Urothelium cell line (cell line): ENCODE measurements at places on chromosomes 1 and 21.

- no peak for DNase-seq
These were observed 25.5 kb upstream of the PRSS38 start for GRCh38 chr1:227790034-227790400.

DNA sequence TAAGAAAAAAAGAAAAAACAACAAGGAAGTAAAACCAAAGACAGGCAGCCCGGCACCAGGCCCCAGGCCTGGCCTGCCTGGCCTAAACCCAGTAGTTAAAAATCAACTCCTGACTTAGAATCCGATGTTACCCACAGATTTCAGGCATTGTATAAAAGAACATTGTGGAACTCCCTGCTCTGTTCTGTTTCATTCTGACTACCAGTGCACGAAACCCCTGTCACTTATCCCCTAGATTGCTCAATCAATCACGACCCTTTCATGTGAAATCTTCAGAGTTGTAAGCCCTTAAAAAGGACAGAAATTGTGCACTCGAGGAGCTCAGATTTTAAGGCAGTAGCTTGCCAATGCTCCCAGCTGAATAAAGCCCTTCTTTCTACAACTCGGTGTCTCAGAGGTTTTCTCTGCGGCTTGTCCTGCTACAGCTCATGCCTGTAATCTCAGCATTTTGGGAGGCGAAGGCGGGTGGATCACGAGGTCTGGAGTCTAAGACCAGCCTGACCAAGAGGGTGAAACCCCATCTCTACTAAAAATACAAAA is 15.6 kb upstream of the MYOCOS start:
- DNase-seq: no peak

DNA sequence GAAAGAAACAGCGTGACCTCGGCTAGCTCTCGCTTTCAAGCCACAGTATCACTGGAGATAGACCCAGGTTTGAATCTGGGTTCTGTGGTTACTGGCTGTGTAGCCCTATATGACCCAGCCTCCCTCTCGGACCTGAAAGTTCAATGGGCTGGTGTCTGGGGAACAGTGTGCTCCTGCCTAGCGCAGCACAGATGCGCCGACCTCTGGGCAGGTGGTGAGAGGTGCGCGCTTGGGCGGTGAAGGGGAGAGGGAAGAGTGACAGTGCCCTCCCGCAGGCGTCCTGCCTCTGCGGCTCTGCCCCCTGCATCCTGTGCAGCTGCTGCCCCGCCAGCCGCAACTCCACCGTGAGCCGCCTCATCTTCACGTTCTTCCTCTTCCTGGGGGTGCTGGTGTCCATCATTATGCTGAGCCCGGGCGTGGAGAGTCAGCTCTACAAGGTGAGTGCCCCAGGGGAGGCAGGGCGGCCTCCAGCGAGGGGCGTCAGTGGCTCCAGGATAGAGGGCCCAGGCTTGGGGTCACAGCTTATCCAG is 10.5 kb downstream of the SERINC2 start:
- DNase-seq: no peak

GRCh38 chr1:50930965-50931737 is 28.9 kb downstream of the FAF1 start:
- DNase-seq: no peak

DNA sequence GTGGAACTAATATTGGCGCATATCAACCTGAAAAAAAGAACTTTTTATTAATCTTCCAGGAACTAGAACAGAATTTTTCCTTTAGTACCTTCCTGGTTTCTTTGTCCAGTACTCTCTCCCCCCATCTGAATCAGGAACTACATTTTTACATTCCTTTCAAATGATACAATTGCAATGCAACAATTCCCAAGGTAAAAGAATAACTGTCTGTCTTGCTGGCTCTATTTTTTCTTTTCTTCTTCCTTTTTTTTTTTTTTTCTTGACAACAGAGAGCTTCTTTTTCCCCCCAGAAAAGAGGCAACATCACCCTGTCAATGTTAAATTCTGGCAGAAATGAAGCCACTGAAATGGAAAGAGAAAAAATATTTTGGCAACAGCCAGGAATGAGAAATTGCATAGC is 4.5 kb upstream of the CD101 start:
- DNase-seq: peak; percentile 48

DNA sequence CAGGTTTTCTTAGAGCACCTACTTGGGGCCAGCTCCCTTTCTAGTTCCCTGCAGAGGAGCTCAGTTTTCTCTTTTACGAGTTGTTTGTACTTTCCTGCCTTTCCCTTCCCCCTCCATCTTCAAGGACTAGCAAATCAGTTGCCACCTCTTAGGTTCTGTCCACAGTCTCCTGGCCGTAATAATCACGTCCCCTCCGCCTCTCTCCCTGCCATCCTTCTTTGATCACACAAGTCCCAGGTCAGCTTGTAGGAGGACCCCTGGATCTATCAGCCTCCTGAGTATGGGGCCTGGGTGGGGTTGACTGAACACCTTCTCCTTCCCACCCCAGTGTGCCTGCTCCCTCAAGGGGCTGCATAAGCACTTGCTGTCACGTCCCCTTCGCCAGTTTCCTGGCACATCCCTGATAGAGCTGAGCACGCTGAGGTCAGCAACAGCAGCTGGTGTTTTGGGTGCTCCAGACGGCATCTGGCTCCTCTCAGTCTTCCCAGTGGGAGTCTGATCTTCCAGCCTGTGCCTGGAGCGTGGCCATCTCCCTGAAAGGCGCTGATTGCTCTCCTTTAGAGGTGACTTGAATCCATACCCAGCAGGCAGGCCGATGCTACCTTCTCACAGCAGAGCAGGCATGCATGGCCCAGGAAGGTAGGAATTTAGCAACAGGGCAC is 216.1 kb upstream of the TMEM51 start:
- no peak for DNase-seq

GRCh38 chr1:85028151-85028550 is 20.1 kb downstream of the MCOLN3 start:
- DNase-seq: no peak

- DNase-seq: no peak
These were observed 828.2 kb upstream of the NCAM2 start for GRCh38 chr21:20169812-20170576.

- no peak for DNase-seq
These were observed 9.6 kb upstream of the CD34 start for GRCh38 chr1:207920444-207921021.

DNA sequence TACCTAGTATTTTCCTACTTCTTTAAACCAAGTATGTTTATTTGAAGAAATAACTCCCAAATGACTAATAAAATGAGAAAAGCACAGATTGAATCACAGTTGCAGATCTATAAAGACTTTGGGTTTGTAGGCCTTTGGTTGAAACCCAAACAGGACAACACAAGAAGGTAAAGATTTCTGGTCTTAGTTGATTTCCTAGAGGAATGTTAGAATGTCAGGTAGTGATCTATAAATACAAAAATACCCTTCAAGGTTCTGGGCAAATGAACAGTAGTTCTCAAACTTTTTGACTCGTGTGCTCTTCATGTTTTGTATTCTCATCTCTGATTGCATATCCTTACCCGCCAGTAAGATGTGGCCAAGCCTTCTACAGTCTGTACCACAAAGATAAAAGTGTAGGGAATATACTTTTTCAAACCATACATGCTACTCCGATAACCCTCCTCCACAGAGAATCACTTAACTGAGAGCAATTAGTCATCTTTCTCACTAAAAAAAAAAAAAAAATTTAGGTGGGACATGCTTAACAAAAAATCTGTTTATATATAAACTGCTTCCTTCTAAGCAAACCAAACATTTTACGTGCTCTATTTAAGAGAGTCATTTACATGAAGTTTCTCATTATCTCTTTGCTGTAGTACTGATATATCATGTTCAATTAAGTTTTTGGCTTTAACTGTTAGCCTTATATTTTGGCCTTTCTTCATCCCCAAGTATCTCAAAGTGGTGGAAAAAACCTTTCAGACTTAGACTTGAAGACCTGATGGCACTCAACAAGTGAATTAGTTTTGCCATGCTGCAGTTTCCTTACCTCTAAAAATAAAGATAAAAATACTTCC is 36.0 kb downstream of the CNIH4 start:
- DNase-seq: no peak

DNA sequence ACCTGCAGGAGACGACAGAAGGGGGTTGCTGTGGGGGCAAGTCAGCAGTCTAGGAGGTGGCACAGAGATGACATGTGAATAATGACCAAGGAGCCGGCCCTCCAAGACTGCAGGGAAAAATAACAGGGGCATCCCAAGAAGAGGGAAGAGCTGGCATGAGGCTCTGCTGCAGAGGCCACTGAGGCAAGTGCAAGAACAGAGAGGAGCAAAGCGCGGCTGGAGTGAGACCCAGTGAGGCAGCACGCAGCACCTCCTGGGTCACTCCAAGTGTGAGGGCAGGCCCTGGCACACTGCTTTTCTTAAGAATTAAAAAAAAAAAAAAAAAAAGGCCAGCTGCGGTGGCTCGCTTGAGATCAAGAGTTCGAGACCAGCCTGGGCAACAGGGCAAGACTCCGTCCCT is 80.1 kb downstream of the SLC66A1 start:
- no peak for DNase-seq

DNA sequence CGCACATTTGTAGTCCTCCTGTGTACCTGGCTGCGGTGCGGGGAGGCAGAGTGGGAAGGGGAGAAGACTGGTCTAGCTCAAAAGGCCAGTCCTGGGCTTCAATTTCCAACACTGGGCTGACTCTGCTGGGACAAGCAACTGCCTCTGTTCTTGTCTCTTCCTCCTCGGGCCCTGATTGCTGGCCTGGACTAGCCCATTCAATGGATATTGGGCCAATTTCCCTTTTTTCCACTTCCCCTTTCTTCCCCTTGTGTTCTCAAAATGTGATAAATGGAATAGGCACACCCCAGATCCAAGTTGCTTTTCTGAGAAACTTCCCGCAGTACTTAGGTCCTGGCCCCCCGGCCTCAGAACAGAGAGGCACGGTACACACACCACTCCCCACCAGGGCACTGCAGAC is 48.2 kb downstream of the SPSB1 start:
- no peak for DNase-seq

- peak; percentile 6 for DNase-seq
These were observed 60.5 kb downstream of the CLIC4 start for GRCh38 chr1:24805534-24806301.

- DNase-seq: no peak
These were observed 22.8 kb upstream of the LBR start for GRCh38 chr1:225450491-225451191.

GRCh38 chr1:24472527-24473251 is 29.9 kb upstream of the RCAN3 start:
- DNase-seq: no peak

DNA sequence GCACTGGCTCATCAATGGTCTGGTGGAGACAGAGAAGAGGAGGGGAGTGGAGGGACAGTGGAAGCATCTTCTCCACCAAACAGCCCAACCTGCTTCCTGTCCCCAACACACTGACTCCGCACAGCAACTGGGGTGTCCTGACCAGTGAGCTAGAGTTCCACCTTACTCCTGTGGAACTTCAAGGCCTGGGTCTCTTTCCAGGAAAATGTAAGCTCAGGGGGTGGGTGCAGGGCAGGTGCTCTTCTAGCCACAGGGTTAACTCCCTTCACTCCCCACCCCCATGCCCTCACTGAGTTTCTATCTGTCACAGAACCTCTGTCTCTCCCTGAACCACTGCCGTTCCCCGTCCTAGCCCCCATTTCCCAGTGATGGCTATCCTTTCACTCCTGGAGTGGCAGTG is 876 bp downstream of the MOB3C start:
- DNase-seq: no peak

GRCh38 chr1:79524126-79524525 is 517.6 kb upstream of the ADGRL4 start:
- no peak for DNase-seq

DNA sequence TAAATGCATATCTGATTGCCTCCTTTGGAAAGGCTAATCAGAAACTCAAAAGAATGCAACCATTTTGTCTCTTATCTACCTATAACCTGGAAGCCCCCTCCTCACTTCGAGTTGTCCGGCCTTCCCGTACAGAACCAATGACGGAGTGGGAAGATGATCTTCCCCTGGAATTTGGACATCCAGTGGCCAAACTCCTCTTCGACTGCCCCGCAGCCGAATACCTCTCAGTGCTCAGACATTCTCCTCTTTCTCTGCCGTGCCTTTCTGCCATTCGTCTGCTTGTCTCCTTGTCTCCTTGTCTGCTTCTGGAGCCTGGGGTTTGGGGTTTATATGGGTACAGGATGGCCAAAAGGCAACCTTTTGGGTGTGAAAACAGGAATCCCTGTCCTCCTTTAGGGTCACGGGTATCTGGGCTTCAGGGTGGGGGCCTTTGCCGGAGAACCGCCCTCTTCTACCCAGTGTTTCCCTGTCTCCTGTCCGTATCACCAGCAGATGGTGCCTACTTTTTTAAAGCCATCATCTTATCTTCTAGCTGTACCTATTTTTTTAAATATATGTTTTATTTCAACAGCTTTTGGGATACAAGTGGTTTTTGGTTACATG is 35.9 kb upstream of the RAB4A start:
- no peak for DNase-seq
